H9 (cell line): ENCODE measurements at places on chromosomes 12 and 14.

DNA sequence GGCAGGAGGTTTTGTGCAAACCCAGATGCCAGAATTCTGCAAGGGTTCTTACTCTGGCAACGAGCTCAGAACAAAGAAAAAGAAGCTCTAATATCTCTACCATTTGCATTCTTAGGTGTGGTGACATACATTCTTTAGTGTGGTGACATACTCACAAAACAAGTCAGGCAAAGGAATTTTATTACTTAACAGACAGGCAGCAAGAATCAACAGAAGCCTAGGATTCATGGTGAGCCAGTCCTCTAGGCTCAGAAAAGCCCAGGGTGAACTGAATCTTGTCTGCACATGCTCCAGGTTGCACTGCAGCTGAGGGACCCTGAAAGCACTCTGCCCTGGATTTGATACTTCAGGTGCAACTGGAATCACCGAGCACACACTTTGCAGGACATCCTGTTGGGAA, 122.4 kb upstream of the PTPRQ start:
- no peak for DNase-seq

DNA sequence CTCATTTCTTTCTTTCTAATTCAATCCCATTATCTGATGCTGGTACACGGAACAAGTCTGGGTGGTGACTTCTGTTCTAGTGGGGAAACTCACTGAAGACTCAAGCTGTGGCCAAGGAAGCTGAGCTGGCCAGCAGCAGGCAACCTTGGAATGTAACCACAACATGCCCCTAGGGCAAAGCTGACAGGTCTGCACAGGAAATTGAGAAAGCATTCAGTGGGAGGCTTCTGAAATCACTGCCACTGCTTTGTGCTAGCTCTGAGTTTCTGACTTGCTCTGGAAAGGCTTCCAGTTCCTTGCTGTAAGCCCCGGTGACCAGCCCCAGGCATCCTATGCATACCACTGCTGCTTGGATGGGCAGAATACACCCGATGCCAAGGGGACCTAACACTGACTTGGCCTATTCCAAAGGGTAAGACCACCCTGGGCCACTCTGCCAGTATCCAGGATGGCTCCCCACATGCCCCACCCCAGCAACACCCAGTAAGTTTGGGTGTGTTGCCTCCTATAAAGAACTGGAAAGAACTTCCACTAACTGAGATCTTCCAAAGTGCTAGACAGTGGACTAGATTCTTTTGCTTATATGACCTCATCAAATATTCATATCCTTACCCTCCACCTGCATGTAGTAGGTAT, 84.5 kb upstream of the CDKN3 start:
- DNase-seq = peak; percentile 49

GRCh38 chr12:49669796-49670195, 37.4 kb downstream of the FMNL3 start:
- DNase-seq = no peak

- DNase-seq = no peak
These were observed 58.3 kb downstream of the ZC3H14 start for GRCh38 chr14:88621100-88621499.

DNA sequence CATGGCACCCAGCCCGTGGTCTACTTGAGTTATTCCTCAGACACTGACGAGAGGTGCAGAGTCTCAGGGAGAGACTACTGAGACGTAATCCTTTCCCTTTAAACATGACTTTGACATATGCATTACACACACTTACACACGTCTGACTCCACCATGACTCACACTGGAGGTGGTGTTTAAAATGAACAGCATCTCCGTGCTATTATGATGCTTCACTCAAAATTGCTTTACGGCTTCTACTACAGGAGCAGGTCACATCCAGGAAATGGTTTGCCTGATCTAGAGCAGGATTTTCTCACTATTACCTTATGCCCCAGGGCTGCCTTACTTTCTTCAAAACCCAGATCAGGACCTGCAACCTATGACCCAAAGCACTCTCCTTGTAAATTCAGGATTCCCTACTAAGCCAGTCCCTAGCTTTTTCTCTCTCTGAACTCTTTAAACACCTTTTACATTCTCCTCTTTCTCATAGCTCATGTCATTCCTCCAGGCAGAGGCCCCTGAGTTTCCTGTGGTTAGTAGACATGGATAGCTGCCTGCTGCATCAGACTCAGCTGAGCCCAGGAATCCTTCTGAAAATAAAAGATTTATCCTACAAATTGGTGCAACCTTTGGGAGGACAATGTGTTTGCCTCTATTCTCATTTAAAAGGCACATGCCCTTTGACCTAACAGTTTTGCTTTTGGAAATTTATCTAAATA, 31.2 kb downstream of the TMCC3 start:
- no peak for DNase-seq

- no peak for DNase-seq
These were observed 43.3 kb upstream of the PTPRO start for GRCh38 chr12:15278816-15279658.

DNA sequence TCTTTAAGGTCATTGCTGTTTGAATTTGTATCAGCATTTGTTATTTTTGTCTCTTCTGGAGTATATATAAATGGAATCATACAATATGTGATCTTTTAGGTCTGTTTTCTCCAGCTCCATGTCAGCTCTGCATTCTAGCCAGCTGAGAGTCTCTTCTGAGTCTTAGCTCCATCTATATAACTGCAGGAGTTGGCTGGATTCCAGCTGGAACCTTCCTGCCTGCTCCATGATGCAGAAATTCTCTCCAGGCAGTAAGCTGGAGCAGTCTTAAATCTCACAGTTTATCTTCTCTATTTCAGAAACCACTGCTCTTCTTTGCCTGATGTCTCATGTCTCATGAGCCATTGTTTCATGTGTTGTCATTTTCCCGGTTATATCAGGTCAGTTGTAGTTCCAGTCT, 827.6 kb downstream of the NRXN3 start:
- DNase-seq = no peak

- DNase-seq = no peak
These were observed 881 bp downstream of the HSD17B6 start for GRCh38 chr12:56763753-56764657.
